WTC11 (cell line): ENCODE measurements at places on chromosomes 4 and X.
A peak's percentile ranks its signal among the peaks of the same experiment; 100 is the strongest.

DNA sequence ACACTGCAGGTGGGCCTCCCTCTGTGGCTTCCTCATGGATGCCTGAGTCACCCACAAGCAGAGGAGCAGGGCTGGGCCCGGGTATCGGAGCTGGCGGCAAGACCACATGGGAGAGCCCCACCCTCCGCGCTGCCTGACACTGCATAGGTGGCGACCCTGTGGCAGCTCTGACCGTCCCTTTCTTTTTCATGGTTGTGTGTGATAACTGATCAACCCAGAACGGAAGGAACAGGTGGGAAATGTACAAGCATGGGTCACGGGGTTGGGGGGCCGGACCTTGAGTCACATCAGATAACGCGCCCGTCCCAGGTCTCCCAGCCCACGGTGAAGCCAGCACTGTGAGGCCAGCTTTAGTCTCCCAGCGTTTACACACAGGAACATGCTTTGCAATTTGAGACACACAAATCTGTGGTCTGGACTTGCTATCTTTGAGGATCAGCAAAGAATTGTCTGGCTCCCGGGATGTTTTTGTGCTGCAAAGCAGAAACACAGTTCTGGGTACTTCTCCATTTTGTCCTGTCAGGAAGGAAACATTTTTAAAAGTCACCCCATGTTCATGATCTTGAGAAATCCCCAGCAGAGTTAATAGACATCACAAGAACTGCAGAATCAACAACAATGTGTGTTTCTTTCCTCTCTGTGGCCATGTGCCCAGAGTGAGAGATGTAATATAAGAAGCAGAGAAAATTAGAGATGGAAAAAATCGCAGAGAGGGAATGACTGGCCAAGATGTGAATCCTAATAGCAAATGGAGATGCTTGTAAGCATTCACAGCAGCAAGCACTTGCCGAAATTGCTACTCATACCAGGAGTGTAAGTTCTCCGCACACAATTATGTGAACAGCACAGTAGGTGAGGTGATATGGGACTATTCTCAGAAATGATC is 70.1 kb upstream of the CBR4 start:
- no peak for DNase-seq

- DNase-seq, result no peak
These were observed 782.2 kb upstream of the LCORL start for GRCh38 chr4:18803781-18804180.

DNA sequence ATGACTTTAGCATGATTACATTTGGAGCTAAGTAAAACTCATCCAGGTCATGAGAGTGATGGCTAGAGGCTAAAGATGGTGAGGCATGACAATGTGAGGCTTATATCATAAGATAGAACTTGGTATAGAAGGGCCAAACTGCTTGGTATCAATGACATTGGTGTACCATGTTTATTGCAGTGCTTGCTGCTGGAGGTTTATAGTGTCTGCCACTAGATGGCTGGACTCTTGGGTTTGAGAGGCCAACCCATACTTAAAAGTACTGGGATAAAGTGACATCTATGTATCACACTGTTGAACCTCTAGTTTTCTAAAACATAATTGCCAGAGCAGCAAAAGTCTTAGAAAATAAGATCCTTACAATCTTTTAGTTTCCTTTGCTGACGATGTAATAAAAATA is 83.0 kb upstream of the TACR3 start:
- no peak for DNase-seq

- DNase-seq, result no peak
These were observed 3.9 kb downstream of the PLP1 start for GRCh38 chrX:103780336-103781061.

- DNase-seq, result no peak
These were observed 217.1 kb upstream of the SMIM31 start for GRCh38 chr4:164536814-164537213.

DNA sequence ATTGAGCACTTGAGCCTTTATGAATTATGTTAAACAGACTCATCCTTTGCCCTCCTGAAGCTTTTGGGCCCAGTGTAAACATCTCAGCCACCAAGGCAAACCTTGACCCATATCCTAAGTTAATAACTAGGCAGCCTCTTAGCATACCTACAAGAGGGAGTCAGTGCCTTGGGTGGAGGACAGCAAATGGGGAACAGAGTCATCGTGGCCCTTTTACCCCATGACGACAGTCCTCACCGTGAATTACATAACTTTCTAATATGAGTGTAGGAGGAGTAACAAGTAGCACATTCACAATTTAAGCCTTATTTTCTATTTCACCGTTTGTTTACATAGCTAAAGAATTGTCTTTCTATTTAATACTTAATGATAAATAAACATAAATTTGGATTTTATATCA is 16.8 kb downstream of the CLDN22 start:
- DNase-seq, result no peak

DNA sequence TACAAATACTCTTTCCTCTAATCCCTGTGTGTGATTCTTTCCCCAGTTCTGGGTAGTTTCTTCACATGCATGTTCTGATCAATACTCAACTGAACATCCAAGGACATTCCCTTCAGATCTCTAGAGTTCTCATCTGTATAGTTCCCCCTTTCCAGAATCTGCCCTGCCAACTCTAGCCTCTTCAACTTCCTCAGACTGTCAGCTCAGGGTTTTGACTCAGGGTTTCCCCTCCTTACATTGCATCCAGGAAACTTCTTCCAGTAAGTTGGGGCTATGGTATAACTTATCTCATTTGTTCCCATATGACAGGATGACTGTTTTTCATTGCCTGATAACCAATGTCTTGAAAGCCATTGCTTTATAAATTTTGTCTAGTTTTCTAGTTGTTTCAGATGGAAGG is 14.2 kb upstream of the ANKRD17 start:
- no peak for DNase-seq

DNA sequence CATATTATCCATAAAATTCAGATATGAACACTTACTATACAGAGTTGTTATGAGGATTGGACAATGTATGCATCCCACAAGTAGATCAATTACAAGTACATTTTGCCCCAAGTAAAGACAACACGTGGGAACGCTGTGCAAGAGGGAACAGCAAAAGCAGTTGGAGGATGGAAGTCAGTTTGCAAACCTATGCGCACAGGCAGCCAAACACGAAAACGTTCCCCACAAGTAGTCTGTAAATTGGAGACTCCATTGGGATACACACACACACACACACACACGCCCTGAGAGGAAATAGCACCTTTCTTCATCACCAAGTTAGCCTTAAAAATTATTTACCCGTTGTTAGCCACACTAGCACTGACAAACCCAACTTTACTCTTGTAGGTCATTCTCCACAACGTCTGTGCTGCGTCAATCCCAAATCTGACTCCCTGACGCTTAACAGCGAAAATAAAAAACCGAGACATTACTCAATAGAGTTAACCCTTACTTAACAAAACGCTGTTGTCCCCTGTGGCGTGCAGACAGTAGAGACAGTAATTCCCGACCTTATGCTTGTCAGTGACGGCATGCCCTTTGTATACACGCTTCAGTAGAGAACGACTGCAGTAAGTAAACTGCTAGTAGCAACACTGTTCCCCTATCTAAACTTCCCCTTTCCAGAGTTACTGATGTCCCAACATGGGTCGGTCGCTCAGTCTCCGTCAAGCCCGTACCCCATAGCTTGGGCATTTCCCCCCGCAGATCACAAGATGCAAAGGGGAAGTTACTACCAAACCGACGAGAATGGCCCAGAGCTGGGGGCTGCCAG is 730 bp downstream of the MANBA start:
- DNase-seq, result no peak

GRCh38 chr4:111018216-111018615 is 395.3 kb upstream of the PITX2 start:
- DNase-seq, result no peak

DNA sequence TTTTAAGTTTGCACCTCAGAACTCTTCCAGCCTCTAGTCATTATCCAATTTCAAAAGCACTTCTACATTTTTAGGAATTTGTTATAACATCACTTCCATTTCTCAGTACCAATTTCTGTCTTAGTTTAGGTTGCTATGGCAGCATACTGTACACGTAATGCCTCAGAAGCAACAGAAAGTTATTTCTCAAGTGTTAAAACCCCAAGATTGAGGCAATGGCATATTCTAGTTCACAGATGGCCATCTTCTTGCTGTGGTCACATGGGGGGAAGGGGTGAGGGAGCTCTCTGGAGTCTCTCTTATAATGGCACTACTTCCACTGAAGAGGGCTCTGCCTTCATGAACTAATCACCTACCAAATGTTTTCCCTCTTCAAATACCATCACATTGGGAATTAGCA is 220.3 kb upstream of the CTSO start:
- no peak for DNase-seq

DNA sequence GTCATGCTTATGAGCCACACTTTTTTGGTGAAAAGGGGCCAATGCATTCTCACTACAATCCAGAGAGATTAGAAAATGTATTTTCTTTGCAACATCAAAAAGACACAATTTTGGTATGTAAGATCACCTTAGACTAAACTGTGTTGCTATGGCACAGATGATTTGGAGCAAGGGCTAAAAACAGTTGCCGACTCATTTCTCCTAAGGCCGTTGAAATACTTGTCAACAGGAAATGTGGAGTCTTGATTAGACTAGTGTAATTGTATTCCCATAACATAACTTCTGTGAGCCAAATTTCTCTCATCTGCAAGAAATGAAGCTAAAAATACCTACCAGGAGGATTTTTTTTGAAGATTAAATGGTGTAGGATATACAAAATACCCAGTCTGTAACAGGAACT is 2547.7 kb downstream of the ARAP2 start:
- no peak for DNase-seq

- no peak for DNase-seq
These were observed 328.6 kb upstream of the NR3C2 start for GRCh38 chr4:148770848-148771247.

DNA sequence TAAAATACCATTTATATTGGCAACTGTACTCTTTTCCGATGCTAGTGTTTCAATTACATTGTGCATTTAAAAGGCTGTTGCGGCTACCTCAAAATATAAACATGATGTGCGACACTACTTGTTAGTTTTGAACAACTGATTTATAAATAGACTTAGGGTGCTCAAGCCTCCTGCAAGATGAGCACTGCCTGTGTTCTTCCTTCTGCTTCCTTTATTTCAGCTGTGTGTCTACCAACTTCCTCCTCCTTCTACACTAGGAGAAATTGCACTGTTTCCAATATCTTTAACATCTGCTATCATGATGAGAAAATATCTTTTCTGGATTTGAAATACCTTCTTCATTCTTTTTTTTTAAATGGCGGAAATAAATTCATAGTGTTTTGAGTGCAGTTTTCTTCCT is 24.0 kb downstream of the TET2 start:
- no peak for DNase-seq

DNA sequence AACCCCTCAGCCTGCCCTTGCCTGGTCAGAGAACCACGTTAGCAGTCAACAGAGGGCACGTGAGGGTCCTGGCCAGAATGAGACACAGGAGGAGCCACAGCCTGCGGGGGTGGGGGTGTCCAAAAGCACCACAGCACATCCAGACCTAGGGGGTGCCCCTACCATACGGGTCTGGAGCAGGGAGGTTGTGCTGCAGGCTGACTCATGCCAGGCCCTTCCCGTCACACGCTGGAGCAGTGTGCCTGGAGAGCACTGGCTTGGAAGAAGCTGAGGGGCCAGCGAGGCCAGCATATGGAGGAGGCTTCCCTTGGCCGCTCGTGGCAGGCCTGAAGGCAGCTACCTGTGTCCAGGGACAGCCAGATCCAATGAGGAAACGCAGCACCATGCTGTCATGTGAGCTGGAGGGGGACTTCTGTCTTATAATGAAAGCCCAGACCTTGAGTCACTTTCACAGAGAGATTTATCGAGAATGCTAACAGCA is 1.5 kb upstream of the IRAK1 start:
- no peak for DNase-seq

- DNase-seq, result no peak
These were observed 395.8 kb downstream of the GASK1B start for GRCh38 chr4:157776930-157777528.

DNA sequence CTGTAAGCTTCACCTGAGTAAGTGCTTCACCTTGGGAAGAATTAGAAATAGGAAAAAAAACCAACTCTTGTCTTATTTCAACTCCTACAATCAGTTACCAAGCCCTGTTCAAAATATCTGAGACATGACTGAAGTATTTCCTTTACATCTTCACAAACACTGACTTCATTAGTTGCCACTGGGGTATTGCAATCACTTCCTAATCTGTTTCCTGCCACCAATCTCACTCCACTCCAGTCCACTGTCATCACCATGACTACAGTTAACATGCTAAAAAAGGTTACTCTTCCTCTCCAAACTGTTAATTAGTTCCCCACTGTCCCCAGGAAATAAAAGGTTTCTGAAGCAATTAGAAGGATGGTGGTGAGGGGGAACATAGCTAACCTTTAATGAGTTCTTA is 3.3 kb upstream of the SUPT20HL1 start:
- DNase-seq, result no peak

- DNase-seq, result no peak
These were observed 227.8 kb downstream of the KDR start for GRCh38 chr4:54897590-54897989.

GRCh38 chr4:8472689-8473197 is 32.2 kb downstream of the TRMT44 start:
- no peak for DNase-seq

- peak; percentile 61 for DNase-seq
These were observed 677 bp downstream of the PTPN13 start for GRCh38 chr4:86594559-86595425.

- no peak for DNase-seq
These were observed 3.1 kb upstream of the SETD7 start for GRCh38 chr4:139559089-139559479.

DNA sequence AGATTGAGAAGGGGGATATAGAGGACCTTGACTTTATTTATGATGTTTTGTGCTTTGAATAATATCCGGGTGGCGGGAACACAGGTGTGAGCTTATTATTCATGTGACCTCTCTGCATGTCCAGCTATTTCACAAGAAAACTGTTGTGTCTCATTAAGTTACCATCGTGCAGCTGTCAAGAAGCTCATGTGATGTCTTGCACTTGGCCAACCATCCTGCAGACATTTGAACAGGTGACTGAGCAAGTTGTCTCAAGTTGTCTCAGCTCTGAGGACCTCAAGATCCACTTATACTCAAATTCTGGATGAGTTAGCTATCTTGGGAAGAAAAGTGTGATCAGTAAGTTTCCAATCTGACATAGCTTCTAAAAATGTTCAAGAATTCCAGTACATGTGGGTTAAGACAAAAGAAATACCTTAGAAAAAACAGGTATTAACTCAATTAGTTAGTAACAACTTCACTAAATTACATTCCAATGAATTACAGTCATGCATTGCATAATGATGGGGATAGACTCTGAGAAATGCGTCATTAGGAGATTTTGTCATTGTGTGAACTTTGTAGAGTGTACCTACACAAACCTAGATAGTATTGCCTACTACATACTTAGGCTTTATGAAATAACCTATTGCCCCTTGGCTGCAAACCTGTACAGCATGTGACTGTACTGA is 462.2 kb downstream of the INPP4B start:
- DNase-seq, result no peak

GRCh38 chr4:187865914-187866313 is 129.7 kb upstream of the ZFP42 start:
- no peak for DNase-seq

- DNase-seq, result no peak
These were observed 115.5 kb upstream of the MYOZ2 start for GRCh38 chr4:119020158-119020557.

GRCh38 chr4:77209936-77210335 is 52.9 kb downstream of the CCNG2 start:
- no peak for DNase-seq
